ENCODE measurements at places on chromosomes 6 and 20.

GRCh38 chr6:80468398-80468797 lies 361.9 kb downstream of the BCKDHB start:
- DNase-seq: no peak

GRCh38 chr20:25020345-25020744 lies 27.8 kb upstream of the APMAP start:
- DNase-seq: peak; percentile 5

GRCh38 chr6:129262661-129263060 lies 379.7 kb downstream of the LAMA2 start:
- no peak for DNase-seq

DNA sequence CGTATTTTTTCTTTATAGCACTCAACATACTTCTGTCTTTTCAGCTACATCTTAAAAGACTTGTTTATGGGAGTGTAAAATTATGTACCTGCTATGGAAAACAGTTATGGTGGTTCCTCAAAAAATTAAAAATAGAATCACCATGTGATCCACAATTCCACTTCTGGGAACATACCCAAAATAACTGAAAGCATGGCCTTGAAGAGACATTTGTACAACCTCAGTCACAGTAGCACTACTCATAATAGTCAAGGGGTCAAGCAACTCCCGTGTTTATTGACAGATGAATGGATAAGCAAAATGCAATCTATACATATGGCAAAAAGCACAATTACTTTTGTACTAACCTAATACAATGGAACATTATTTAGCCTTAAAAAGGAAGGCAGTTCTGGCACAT lies 74.5 kb downstream of the METTL24 start:
- DNase-seq: no peak

GRCh38 chr20:63696628-63697356 lies at the start of gene TNFRSF6B:
Gene TNFRSF6B (plus strand): TSS chr20:63696652. CDS start chr20:63696768, 116 bp downstream.
- no peak for DNase-seq

DNA sequence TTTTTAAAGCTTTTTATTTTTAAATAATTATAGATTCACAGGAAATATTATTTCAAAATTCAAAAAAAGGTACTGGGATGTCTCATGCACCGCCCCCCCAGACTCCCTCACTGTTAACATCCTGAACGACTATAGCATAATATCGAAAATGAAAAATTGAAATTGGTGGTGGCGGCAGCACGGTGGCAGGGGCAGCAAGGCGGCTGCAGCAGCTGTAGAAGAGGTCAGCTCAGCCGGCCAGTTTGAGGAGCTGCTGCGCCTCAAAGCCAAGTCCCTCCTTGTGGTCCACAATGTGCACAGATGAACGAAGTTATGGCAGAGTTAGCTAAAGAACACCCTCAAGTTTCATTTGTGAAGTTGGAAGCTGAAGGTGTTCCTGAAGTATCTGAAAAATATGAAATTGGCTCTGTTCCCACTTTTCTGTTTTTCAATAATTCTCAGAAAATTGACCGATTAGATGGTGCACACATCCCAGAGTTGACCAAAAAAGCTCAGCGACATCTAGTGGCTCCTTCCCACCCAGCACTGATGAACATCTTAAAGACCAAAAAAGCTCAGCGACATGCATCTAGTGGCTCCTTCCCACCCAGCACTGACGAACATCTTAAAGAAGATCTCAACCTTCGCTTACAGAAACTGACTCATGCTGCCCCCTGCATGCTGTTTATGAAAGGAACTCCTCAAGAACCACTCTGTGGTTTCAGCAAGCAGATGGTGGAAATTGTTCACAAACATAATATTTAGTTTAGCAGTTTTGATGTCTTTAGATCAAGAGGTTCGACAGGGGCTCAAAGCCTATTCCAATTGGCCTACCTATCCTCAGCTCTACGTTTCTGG lies 100.8 kb downstream of the FAM217A start:
- DNase-seq: peak; percentile 24

Measured in thyroid gland (tissue), 4 donors.